ENCODE measurements at places on chromosomes 11 and 22.

DNA sequence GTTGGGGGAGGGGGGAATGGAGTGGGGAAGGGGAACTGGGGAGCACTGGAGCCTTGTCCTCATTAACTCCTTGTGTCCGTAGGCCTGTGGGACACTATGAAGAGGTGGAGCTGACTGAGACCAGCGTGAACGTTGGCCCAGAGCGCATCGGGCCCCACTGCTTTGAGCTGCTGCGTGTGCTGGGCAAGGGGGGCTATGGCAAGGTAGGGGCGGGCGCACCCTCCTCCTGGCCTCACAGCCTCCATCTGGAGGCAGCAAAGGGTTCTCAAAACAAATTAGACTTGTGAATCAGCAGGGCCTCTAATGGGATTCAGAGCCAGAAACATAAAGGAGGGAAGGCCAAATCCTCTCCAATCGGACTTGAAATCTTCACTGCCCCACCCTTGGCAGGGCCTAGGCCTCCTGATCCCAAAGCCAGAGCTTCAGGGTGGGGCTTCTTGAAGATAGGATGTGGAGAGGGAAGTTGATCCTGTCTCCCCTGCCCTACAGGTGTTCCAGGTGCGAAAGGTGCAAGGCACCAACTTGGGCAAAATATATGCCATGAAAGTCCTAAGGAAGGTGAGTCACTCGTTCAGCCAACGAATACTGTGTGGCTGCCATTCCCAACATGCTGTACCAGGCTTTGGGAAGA is 859 bp downstream of the RPS6KB2 start:
- DNase-seq: no peak

GRCh38 chr22:26656891-26657851 is at the start of gene MIAT:
Gene MIAT, plus strand, starts transcription at chr22:26657588.
- peak; percentile 49 for DNase-seq

DNA sequence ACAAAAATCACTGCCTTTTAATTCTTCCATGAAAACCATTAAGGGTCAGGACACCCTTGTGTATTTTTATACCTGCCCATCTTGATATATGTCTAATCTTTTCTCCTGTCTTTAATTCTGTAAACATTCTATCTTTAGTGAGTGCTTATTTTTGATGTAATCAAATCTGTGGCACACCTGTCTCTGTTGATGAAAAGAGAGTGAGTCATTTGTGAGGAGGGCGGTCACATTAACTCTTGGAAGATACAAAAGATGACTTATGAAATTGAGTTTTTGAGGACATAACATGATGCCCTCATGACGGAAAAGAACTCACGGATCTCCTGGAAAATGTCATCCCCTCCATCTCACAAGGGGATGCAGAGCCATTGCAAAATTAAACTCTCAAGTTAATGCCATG is 206.5 kb upstream of the PGR start:
- no peak for DNase-seq

DNA sequence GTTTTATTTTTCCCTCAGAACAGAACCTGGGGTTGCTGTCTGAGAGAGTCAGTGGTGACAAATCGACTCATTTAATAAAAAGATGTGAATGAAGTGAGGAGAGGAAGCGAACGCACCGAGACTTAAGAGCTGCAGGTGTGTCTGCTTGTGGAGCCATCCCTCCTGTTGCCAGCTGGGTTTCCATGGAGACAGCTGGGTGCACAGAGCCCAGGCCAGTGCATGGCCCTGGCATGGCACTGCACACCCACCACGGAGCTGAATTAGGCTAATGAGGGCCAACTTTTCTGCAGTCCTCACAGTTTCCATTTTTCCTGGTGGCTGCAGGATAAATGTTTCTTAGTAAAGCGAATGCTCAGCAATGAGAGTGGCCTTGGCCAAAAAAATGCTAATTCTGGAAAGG is 750.2 kb downstream of the OPCML start:
- DNase-seq: no peak

- DNase-seq: no peak
Observed at GRCh38 chr11:32450372-32450771, 15.0 kb upstream of the WT1 start.

DNA sequence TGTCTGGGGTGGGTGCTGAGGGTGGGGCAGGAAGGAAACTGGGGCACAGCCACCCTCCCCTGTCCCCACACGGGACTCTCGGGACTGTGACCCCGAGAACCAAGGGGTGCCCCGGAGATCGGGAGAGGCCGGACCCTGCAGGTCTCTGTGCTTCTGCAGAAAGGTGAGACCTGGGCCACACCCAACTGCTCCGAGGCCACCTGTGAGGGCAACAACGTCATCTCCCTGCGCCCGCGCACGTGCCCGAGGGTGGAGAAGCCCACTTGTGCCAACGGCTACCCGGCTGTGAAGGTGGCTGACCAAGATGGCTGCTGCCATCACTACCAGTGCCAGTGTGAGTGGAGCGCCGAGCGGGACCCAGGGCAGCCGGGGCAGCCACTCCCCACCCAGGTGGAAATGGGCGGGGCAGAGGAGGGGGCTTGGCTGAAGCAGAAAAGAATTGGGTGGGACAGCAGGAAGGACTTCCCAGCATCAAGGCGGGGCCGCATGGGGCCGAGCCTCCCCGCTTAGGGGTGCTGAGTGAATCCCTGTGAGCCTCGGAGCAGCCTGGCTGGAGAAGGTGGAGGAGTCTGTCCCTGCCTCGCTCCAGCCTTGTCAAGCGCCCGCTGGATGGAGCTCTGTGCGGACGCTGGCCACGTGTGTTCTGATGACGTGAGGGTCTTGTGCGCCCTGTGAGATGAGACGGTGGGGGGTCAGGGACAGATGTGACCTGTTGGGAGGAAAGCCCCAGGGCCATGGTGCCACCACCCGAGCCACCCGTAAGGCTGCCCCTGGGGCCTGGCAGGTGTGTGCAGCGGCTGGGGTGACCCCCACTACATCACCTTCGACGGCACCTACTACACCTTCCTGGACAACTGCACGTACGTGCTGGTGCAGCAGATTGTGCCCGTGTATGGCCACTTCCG is 29.3 kb upstream of the MUC5B start:
- DNase-seq: no peak

DNA sequence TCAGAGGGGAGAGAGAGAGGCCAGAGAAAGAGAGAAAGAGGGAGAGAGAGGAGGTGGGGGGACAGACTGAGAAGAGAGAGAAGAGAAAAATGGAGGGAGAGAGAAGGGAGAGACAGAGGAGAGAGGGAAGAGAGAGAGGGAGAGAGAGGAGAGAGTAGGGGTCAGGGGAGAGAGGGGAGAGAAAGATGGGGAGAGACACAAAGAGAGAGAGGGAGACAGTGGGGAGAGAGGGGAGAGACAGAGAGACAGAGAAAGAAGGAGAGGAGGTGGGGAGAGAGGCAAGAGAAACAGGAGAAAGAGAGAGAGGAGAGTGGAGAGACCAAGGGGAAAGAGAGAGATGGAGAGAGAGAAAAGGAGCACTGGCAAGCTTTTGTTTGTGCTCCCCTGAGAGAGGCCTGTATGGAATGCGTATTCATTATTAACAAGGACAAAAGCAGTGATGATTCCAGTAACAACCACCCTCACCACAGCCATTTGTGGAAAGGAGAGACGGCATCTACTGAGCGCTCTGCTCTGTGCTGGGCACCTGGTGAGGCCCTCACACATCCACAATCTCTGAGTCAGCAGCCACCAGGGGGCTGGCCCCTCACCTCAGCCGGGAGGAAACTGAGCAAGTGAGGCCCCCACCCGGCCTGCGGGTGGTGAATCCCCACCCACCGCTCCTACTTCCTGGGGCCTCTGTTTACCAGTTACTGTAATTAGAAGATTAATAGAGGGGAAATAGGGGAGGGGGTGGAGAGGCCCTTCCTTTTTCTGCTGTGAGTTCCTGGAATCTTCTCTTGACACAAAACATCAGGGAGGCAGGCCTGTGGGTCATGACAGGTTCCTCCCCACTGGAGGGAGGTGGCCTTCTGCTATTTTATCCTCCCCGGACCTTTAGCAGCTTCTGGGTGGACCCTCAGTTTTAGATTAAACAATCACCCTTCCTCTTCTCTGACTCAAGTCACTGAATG is 14.6 kb upstream of the MIAT start:
- peak; percentile 83 for DNase-seq

- no peak for DNase-seq
Observed at GRCh38 chr11:61923166-61924063, 6.0 kb upstream of the RAB3IL1 start.

Data from stimulated activated CD8-positive, alpha-beta memory T cell treated with anti-CD3 and anti-CD28 coated beads, Interleukin-2, amount 100 ng/mL, for 48 hours (primary cell).